Pancreas (tissue), 10 donors: ENCODE measurements at places on chromosomes 1 and 21.

GRCh38 chr1:164713456-164714207 lies 154.6 kb downstream of the PBX1 start:
- DNase-seq, result no peak

DNA sequence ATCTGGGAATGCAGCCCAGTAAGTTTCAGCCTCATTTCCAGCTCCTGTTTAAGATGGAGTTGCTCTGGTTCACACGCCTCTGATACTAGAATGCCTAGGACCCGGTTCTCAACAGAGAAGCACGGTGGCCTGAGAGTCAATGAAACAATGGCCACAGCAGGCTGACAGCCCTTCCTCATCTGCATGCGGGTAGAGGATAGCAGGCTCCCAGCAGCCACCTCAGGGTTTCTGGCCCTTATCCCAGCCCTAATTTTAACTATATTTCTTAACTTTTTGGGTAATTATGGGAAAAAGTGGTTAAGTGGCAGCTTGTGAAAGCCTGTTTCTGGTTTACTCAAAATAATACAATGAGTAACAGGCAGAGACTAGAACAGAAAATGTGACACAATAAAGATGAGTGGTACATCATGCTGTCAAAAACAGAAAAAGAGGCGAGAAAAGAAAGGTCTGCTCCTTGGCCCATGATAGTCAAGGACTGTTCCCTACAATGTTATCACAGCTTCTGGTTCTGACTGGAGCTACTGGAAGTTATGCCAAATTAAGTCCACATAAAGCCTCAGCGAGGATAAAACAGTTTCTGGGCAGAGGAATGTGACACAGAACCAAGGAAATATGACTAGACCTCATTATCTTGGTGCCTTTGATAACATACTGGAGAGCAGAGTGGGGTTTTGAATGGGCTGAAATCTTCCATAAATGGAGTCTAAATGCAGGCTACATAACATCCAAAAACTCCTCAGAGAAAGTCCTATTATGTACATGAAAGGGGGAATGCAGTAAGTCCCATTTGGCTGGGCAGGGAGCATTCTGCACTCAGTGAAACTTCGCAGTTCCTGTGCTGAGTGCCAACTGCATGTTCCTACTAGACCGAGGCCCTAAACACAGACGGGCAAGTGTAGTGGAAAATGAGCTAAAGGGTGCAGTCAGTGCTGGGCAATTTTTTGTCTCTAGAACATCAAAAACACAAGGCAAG lies 92.1 kb downstream of the NIBAN1 start:
- no peak for DNase-seq

DNA sequence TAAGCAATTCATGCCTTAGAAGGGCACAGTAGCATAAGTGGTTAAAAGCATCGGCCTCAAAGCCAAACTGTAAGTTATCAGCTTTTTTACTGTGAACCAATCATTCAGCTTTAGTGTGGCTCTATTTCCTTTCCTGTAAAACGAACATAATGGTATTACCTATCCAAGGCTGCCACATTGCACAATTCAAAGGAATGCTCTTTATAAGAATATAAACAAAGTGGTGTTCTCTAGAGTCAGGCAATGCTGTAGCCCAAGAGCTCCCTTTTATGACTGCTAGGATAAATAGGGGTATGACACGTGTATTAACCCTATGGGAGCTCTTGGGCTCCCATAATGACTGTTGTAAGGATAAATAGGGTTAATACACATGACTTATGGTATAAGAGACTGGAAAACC lies 25.4 kb downstream of the INTS7 start:
- DNase-seq, result no peak

GRCh38 chr1:203227371-203228083 lies 1.9 kb downstream of the CHIT1 start:
- no peak for DNase-seq

DNA sequence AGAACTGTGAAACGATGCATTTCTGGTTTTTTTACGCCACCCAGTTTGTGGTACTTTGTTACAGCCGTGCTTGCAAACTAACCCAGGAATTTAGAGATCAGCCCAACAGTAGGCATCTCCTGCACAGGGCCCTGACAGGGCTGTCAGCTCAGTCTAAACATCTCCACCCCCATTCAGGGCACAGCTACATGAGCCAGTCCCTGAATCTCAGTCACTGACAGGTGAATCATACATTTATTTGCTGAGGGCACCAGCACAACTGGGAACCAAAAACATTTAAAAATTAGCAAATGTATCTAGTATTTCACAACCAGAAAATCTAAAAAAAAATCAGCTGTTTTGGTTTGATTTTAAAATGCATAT lies 30.7 kb downstream of the PRDX6 start:
- no peak for DNase-seq

DNA sequence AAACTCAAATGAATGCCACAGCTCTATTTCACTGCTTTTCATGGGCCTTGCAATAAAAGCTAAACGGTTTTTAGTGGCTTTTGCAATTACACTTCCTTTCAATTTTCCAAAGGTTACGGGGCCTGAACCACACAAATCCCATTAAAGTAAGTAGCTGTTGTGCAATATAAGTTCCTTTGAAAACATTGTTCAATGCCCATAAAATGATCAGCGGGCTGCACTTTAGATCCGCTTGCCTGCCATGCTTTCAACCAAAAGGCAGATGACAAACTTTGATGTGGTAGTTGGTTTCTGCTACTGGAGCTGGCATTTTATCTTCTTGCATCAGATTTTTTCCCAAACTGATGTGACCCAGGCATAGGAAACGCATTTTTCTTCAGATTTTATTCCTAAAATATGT lies 50.2 kb downstream of the PRRX1 start:
- no peak for DNase-seq

- DNase-seq, result no peak
Observed at GRCh38 chr21:24881506-24881905, 725.8 kb downstream of the MRPL39 start.

DNA sequence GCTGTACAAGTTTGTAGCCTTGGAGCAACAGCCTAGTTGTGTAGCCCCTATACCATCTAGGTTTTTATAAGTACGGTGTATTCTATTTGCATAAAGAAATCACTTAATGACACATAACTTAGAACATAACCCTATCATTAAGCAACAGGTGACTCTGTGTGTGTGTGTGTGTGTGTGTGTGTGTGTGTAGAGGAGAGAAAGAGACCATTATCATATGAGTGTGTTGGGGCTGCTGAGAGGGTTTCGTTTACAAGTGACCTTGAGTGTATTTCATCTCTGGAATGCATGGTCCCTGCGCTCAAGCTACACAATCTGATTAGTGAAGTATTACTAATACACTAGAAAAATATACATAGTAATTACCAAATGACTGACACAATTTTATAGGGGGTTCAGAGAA lies 115.1 kb downstream of the RABGAP1L start:
- DNase-seq, result no peak

DNA sequence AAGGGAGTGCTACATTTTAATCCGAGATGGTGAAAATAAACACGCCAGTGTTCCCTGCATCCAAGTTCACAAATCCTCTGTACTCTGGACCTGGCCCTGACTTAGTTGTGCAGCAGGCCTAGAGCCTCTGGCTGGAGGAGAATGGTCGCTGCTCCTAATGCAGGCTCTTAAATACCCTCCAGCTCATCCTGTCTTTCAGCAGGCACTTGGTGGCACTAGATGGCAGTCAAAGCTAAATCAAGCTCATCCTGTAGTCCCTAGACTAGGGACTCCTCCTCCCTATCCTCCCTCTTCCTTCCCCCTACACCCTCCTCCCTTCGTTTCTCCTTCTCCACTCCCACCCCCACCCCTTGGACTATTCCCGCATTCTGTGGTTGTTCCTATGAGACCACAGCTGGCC lies 41.6 kb upstream of the MTR start:
- DNase-seq, result no peak

DNA sequence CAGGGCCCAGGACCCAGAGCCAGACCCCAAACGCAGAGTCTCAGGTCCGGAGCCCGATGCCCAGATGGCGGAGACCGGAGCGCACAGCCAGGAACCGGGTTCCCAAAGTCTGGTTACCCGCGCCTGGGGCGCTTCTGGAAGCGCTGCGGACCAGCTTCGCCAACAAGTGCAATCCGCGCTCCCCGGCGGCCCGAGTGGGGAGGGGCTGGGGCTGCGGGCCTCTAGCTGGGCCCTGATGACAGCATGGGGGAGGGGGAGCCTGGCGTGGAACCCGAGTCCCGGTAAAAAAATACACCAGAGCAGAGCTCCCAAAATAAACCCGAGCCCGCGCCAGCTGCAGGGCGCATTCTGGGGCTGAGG lies 494 bp downstream of the NT5C1A start:
- DNase-seq, result peak; percentile 72

GRCh38 chr1:14842891-14843290 lies 244.4 kb downstream of the KAZN start:
- no peak for DNase-seq
